ENCODE measurements at places on chromosomes 7 and 10. TPM values are rescaled to one million over a fixed set of nuclear protein-coding genes. Genes with fewer than 3 reads are reported as not detected.

DNA sequence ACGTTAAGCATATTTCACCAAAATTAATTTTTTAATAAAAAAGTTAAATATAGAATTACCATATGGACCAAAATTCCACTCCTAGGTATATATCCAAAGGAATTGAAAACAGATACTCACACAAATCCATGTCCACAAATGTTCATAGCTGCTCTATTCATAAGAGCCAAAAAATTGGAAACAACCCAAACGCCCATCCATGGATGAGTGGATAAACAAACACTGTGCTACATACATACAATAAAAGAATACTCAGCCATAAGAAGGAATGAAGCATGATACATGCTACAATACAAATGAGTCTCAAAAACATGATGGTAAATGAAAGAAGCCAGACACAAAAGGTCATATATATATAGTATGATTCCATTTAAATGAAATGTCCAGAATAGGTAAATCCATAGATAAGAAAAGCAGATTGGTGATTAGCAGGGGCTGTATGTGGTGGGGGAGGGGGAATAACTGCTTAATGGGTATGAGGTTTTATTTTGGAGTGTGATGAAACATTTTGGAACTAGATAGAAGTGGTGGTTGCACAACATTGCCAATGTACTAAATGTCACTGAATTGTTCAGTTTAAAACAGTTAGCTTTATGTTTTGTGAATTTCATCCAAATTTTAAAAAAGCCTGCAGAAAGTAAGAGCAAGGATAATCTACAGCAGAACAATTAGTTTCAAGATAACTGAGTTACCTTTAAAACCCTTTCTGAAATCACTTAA is 101.2 kb upstream of the EFCAB10 start:
- DNase-seq = no peak

Gene NEUROD6
- not detected for polyA plus RNA-seq

Gene PSD
- polyA plus RNA-seq = 1.9 TPM

- DNase-seq = no peak
These were observed 1174.6 kb upstream of the C7orf33 start for GRCh38 chr7:147415991-147416390.

- DNase-seq = peak; percentile 53
These were observed 1.7 kb downstream of the IGF2BP3 start for GRCh38 chr7:23468526-23469149.

Gene MMP21
- 0.08 TPM for polyA plus RNA-seq

Gene FZD1
- polyA plus RNA-seq = 6.2 TPM

- DNase-seq = peak; percentile 49
These were observed 117.0 kb upstream of the STK17A start for GRCh38 chr7:43465581-43466554.

DNA sequence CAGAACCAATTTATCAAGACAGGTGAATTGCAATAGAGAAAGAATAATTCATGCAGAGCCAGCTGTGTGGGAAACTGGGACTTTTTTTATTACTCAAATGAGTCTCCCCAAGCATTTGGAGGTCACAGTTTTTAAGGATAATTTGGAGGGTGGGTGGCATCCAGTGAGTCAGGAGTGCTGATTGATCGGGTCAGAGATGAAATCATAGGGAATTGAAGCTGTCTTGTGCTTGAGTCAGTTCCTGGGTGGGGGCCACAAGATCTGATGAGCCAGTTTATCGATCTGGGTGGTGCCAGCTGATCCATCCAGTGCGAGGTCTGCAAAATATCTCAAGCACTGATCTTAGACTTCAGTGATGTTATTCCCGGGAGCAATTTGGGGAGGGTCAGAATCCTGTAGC is 9.9 kb upstream of the MYO1G start:
- DNase-seq = no peak

GRCh38 chr10:122286867-122287266 is 15.8 kb downstream of the BTBD16 start:
- peak; percentile 32 for DNase-seq

GRCh38 chr7:169276-170172 is 22.8 kb upstream of the FAM20C start:
- DNase-seq = no peak

GRCh38 chr7:2663121-2663886 is 24.7 kb upstream of the AMZ1 start:
- peak; percentile 42 for DNase-seq
